ENCODE measurements at places on chromosomes 7 and 10. TPM values are rescaled to one million over a fixed set of nuclear protein-coding genes. Genes with fewer than 3 reads are reported as not detected.

The ATOH7 gene
- total RNA-seq = not detected

The SPDYE9 gene
- not detected for total RNA-seq

The CAMK2B gene
- total RNA-seq = not detected

The EMX2 gene
- total RNA-seq = not detected

The PHYHIPL gene
- not detected for total RNA-seq

The WNT16 gene
- not detected for total RNA-seq

The FZD1 gene
- 0.10 TPM for total RNA-seq

GRCh38 chr10:19811540-19811939, 4.7 kb upstream of the PLXDC2 start:
- DNase-seq = no peak

GRCh38 chr10:13449296-13449695, 79.5 kb downstream of the BEND7 start:
- no peak for DNase-seq

- no peak for DNase-seq
These were observed 207.9 kb downstream of the CACNA2D1 start for GRCh38 chr7:82235713-82236112.

DNA sequence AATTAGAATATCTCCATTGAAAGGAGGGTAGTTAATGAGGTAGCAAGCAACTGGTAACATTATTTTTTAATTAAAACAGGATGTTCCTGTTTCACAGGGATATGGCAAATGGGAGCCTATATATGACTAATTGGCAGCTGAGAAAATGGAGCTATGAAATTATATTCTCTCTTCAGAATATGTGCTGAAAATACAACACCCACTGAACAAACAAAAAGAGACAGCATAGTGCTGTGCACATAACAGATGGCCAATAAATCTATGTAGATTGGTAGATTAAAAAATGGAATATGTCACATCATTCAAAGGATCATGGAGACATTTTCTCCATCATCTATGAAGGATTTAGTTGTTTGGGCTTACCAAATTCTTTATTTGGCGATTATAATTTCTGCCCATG, 362.0 kb downstream of the GPR37 start:
- no peak for DNase-seq

GRCh38 chr7:107506674-107507339, 37.0 kb downstream of the GPR22 start:
- DNase-seq = no peak

DNA sequence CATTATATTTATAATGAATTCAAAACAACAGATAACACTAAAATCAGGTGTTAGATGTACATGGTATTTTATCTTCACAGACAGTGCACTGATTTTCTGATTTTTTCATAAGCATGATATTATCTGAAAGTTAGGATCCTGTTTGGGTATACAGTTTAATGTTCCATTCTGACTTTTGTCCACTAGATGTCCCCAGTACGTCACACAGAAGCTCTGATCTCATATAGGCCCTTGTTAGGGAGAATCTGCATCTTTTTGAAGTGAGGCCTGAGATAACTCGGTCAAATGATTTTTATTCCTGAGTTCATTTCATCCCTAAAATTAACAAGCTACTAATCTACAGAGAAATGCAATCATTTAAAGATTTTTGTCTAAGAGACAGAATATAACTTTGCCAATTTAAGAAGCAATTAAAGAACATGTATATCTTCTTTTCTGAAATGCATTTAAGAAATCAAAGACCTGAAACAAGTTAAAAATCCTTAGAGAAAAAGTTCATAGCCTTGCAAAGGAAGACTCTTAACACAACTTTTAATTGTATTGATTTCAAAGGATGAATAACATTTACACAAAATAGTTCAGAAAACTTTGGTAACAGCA, 72.0 kb upstream of the TES start:
- DNase-seq = peak; percentile 31

GRCh38 chr10:52956461-52956860, 183.9 kb upstream of the MBL2 start:
- DNase-seq = no peak

DNA sequence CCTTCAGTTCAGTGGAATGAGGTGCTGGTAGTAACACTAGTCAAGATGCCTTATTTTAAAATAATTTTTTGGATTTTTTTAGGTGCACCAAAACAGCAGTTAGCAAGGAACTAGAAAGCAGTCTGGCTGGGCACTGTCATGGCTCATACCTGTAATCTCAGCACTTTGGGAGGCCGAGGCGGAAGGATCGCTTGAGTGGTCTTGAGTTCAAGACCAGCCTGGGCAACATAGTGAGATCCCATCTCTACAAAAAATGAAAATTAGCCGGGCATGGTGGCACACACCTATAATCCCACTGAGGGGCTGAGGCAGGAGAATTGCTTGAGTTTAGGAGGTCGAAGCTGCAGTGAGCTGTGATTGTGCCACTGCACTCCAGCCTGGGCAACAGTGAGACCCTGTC, 25.8 kb downstream of the PLA2G12B start:
- DNase-seq = no peak

DNA sequence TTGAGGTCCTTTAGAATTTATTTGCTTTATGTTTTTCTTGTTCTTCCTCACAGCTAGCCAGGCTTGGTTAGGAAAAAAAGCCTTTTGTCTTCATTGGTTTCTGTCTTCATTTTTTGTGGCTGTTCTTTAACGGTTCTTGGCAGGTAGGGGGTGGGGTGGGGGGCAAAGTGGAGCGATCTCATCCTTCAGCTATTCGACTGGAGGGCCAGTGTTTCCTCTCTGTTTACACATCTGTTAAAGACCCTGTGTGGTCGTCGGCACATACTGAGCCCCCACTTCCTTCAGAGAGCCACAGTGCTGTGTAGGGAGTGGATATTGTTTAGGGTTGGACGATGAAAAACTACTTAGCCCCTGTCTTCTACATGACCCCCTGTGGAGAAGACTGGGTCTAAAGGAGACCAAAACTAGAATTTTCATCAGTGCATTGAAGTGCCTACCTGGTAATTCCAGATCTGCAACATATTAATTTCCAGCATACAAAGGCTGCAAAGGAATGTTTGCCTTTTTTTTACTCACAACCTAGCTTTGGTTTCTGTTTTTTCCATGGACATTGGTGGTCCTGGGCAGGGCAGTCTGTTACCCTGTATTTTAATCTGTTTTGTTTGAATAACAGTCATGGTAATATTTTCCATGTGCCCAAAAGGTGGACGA, 29.0 kb downstream of the PRPF18 start:
- DNase-seq = no peak

DNA sequence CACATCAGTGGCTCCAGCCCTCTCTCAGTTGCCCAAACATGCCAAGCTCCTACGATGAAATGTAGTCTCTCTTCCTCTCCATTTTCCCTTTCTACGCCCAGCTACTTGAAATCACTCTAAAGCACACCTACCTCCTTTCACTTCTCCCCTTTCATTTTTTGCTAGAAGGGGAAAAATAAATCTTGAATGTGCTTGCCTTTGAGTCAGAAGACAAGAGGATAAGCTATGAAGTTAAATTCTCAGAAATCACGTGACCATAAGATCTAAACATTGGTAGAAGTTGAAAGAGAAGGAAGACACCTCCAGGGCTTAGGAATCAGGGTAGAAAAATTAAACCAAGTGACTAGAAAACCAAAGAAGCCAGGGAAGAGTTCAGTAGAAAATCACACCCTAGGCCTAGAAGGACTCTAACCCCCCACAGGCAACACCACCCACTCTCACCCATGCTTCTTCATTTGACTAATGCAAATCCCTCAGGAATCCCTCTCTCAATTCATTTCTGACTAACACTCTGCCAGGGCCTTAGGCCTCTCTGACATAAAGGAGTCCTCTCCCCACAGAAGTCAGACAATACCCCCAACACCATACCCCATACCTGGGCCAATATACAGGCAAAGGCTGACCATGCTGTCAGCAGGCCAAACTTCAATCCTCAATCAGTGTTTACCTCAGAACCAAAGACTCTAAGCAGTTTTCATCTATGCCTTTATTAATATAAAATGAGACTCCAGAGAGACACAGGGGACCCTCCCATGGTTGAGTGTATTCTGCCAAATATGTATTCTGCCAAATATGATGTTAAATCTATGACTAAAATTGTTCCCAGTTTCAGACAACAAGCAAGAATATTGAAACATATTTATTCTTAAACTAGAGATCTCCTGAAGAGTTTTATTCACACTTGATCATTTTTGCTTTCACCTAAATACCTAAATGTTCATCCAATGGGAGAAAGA, 84.8 kb downstream of the ELMO1 start:
- no peak for DNase-seq

- no peak for DNase-seq
These were observed 604.0 kb downstream of the LRMDA start for GRCh38 chr10:76035206-76036110.

DNA sequence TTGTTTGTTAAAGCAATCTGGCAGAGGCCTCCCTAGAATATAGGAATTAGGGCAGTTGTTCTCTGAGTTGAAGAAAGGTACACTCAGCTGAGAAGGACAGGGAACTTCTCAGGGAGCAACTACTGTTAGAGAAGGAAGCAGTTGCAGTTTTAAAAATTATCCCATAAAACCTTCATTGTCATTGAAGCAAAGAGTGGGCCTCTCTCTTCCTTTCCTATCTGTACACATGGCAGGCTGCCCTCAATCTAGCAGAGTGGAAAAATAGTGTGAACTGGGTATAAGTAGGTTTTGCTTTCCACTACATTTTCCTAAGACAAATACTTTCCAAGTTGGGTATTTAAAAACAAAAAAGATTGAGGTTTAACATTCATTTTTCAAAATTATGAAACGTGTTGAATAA, 236.7 kb upstream of the KLF14 start:
- DNase-seq = no peak

DNA sequence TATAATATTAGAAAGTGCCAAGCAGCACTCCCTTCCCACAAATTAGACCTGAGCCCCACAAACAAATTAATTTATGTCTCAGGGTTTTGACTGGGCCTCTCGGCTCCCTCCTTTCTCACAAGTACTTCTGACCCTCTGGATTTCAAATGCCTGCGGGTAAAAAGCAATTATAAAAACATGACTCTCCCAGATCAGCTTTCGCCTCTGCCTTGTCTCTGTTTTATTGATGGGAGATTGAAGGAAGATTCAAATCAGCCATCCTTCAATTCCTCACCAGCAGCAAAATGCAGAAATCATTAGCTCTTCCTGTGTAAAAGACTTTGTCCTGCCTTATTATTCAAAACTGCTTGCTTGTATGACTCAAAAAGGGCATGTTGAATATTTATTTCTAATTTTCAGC, 453.7 kb upstream of the MKI67 start:
- no peak for DNase-seq

- no peak for DNase-seq
These were observed 6.9 kb upstream of the ATP6V0E2 start for GRCh38 chr7:149866779-149867447.

GRCh38 chr10:49311555-49312236, 12.7 kb downstream of the C10orf71 start:
- DNase-seq = no peak

- no peak for DNase-seq
These were observed 83.0 kb downstream of the TAF3 start for GRCh38 chr10:7901256-7901655.

GRCh38 chr10:14534152-14534551, 203.4 kb upstream of the FRMD4A start:
- DNase-seq = no peak

DNA sequence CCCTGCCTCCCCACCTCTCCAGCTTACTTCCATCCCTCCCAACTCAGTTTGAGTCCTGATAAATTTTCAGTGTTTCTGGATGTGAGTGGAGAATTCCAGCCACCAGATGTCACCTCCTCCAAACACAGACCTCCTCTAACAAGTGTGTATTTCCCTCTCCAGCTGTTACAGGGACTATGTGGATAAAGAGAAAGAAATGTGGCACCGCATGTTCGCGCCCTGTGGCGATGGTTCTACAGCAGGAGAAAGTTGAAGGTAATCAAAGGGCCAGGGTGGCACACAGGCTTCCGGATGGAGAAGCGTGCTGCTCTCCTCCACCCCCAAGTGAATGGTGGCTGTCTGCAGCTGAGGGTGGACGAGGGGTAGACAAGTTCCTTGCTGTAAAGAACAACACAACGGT, 14.7 kb downstream of the FKBP6 start:
- no peak for DNase-seq

- DNase-seq = no peak
These were observed 16.1 kb upstream of the CDK14 start for GRCh38 chr7:90580051-90580450.

DNA sequence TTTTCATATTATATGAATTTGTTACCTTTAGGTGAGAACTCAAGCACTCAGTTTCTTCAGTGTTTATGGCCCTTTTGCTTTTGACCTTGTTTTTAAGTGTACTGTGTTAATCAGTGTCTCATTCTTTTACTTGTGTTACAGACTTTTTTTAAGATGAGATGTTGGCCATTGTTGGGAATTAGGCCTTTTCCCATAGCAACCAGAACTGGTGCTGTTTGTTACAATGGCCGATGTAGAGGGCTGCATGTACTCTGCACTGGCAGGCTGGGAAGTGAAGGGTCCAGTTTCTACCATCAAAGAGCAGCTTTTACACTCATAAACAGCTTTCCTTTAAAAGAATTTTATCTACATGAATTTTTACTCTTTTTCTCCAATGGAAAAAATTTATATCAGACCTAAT, 65.1 kb downstream of the SHH start:
- no peak for DNase-seq

GRCh38 chr7:33195264-33195663, 65.9 kb downstream of the BBS9 start:
- DNase-seq = no peak

DNA sequence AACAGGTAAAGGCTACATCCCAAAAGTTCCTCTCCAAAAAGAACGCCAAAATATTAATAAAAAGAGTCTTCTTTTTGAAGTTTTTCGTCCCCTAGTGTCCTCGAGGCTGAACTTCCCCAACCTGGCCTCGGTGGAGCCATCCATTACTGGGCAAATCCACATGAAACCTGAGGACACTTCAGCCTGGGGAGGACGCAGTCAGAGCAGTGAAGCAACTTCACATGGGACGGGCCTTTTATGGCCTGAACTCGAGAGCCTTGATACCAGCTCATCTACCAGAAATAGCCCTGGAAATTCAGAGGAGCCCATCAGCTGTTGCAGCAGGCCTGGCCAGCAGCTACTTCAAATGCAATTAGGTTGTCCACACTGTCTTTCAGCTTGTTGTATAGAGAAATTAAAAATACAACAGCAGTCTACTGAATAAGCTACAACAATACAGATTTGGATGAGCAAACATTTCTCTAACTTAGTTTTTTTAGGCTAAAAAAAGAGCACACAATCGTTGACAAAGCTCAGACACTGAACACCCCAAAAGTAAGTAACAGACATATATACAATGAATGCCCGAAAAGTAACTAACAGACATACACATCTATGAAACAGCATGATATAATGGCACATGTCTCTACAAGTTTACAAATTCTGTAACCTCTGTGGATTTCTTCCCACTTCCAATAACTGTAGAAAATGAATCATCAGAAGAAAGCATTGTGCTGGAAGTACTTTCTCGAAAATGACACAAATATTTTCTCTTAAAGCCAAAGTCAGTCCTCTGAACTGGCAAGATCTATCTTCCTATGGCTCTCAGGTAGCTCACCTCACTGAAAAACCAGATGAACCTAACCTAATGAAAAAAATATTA, at the start of gene SVIL:
Gene SVIL (minus strand): TSS at position 208 of the 862 bp plus-strand sequence. CDS start 79,913 bp downstream, outside the sequence.
- DNase-seq = no peak

GRCh38 chr10:124416733-124417132, 2.0 kb downstream of the OAT start:
- DNase-seq = no peak

All from CD4-positive, CD25-positive, alpha-beta regulatory T cell (primary cell).